ENCODE measurements at places on chromosomes 7 and 10.

DNA sequence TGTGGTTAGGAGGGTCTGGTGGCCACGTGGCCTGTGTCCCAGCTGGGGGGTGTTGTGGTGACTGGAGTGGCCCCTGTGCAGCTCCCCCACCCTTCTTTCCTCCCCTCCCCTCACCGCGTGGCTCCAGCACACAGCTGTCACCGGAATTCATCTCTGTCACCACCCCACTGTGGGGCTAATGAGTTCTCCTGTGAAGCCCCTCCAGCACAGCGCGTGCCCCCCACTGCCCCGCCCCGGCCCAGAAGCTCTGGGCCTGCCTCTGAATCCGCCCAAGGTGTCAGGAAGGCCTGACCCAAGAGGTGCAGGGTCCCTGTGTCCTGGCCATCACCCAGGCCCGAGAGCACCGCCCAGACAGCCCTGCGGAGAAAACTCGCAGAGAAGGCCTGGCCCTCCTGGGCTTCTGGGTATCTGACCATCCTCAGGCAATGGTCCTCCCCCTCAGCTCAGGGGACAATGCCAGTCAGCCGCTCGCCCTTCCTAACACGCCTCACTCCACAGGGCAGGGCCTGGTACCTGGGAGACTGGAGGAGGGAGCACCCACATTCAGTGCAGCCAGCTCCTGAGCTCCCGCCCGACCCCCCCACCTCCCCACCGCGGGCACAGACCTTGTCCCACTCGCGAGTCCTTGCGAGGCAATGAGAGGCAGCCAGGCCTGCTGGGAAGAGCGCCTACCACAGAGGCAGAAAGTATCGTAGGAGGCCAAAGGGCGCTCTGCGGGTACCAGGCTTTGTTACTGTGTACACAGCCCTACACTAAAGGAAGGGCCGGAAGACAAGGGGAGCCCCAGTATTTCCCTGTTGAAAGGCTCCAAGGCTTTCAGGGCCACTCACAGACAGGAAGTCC is 38.2 kb downstream of the GBX1 start:
- DNase-seq, result no peak

- no peak for DNase-seq
Measured at GRCh38 chr10:61795551-61795950, 105.9 kb upstream of the ARID5B start.

- no peak for DNase-seq
Measured at GRCh38 chr10:100344241-100344788, 2.7 kb upstream of the SCD start.

- no peak for DNase-seq
Measured at GRCh38 chr10:132164761-132165278, 21.9 kb upstream of the DPYSL4 start.

DNA sequence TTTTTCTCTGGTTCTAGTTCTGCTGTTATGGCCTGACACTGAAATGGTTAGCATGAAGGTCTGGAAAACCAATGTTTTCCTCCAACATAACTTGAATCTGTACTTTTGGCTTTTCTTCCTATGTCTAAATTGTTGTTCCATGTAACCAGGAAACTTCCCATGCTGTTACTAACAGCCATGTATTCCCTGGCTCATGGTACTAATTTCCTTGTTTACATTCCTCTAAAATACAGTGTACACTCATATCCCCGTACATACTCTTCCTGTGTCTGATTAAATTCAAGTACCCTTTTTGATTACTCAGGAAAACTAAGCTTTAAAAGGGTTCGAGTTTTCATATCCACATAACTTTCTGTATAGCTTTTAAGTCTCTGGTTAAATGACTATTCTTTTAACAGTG is 12.3 kb upstream of the ACSM6 start:
- peak; percentile 4 for DNase-seq

DNA sequence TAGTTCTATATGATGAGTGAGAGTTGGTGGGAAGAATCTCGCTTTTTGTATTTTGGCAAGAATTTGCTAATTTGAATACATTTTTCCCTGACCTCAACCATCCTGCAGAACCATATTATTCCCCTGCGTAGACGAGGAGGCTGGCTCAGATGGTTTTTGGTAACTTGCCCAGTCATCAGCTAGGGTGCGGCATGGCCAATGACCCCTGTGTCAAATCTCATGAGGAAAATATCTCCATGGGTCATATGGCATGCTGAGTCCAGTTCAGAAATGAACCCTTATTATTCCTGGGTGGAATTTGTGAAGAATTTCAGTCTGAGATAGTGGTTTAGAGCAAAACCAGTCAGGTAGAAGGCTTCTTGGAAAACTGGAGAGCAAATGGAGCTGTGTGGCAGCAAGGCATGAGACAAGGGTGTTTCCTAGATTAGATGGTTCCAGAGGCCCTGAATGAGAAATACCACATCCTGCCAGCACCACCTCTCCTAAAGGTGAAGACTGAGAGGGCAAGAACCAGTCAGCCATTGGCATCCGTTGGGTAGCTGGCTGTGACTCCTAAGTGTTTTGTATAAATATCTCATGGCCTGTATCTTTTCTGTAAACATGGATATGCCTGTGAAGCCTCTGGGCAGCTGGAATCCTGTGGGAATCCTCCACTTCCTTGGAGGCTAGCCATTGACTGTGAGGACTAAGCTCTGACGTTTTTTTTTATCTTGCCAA is 5.8 kb upstream of the UPP1 start:
- peak; percentile 81 for DNase-seq

GRCh38 chr7:128954150-128954549 is 16.4 kb downstream of the IRF5 start:
- no peak for DNase-seq

DNA sequence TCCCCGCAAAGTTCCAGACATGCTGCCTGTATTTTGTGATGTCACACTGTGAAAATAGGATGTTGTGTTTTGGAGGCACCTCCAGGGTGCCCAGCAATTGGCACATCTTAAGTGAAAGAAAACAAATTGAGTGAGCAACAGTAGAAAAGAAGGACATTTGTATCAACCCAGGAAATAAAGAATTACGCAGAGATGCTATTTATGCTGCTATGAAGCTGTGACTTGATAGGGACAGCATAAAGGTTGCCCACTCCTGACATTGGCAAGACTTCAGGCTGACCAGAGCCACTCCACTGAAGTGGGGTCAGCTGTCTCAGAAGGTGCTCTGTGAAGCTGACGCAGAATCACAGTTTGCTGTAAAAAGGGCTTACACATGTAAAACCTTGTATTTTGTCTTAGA is 729.9 kb upstream of the GALNT17 start:
- no peak for DNase-seq

GRCh38 chr10:83982812-83983211 is 156.5 kb upstream of the GHITM start:
- no peak for DNase-seq

GRCh38 chr10:71295641-71296040 is 23.4 kb upstream of the SLC29A3 start:
- no peak for DNase-seq

DNA sequence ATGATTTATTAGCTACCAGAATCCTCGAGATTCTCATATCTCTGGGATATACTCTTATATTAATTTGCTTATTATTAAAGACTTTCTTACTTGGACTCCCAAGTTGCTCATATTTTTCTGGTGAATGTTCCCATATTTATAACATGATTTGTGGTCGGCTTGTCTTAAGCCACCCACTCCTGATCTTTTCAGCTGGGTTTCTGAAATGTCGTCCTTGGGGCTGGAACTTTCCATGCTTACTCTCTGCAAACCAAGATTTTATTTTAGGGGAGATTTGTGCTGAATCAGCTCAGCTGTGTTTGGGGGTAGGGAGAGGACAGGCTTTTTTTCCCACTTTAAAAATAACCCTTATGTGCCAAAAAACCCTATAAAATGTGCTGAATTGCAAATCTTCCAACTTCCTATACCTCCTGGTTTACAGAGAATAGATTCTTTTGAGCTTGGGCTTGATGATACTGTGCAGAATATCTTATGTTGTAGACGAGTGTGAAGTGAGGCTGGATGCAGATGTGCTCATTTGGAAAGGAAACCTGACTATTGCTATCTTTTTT is 162.1 kb downstream of the SND1 start:
- peak; percentile 32 for DNase-seq

- no peak for DNase-seq
Measured at GRCh38 chr7:130476297-130477150, 15.4 kb upstream of the MEST start.

DNA sequence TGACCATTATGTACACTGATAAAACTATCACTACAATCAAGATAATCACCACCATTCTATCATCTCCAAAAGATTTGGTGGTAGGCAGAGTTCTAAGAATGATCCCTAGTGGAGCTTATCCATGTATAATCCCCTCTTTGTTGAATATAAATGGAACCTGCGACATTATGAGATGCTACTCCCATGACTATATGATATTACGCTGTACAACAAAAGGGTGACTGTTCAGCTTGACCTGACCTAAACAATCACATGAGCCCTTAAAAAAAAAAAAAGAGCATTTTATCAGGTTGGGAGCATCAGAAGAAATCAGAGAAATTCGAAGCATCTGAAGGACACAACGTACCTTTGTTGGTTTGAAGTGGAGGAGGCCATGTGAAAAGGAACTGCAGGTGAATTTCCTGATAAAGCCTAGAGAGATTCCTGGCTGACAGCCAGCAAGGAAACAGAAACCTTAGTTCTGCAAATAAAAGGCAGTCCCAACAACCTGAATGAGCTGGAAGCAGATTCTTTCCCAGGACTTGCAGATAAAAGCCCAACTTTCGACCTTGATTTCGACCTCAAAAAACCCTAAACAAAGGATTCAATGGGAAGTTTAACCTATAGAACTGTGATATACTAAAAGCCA is 270.7 kb downstream of the ADRA2A start:
- no peak for DNase-seq

DNA sequence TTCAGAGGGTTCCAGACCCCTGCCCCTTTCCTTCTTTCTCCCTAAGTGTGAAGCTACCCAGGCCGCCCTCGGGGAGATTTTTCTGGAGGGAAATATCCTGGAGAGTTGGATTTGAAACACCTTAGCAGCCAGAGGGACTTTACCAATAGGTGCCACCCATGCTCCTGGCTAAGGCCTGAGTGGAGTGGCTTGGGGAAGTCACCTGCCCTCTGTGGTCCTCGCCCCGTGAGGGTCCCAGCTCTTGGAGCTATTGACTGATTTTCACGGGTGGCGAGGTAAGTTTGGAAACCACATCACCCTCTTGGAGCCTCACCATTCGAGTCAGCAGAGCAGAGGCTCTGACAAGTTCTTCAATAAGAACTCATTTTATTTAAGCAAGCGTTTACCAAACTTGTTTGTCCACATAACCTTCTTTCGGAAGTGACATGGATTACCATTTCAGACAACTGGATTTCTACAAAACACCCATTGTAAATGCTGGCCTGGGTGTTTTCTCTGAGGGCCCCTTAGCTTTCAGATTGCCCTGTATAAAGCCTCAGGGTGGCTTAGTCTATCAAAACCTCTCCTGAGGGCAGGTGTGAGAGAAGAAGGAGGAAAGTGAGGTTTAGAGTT is 20.4 kb downstream of the AQP1 start:
- DNase-seq, result no peak

- no peak for DNase-seq
Measured at GRCh38 chr10:122624546-122624945, 64.0 kb downstream of the DMBT1 start.

DNA sequence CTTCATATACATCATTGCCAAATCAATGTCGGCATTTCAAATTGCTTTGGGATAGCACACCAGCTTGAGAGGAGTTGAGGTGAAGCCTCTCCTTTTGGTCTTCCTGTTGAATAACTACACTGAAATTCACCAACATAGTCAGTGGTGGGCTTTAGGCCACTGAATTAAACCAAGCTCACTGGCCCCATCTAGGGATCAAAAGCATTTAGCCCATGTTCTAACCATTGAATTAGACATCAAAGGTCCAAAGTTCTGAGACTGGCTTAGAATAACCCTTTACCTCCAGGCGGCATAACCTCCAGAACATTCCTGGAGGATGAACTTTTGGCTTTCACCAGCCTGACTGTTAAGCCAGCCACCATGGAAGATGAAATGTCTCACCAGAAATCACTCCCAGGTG is 54.6 kb downstream of the BPGM start:
- peak; percentile 79 for DNase-seq

DNA sequence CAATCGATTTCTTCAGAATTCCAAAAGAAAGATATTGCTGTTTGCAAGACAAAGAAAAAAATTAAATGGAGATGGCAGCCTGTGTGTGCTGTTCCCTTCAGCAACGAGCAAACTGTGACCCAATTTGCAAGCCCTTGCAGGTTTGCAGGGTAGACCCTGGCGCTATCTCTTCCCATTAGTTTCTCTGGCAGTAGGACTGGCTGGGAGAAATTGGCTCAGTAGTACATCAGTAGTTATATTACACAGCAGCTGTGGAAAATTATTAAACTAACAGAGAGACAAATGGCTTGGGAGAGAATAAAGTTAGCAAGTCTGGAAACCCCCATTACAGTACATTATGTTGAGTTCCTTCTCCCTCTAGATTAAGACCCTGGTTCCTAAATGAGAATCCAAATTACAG is 116.4 kb upstream of the ITGB1 start:
- DNase-seq, result no peak

GRCh38 chr7:39656415-39656814 is 33.0 kb downstream of the RALA start:
- no peak for DNase-seq

DNA sequence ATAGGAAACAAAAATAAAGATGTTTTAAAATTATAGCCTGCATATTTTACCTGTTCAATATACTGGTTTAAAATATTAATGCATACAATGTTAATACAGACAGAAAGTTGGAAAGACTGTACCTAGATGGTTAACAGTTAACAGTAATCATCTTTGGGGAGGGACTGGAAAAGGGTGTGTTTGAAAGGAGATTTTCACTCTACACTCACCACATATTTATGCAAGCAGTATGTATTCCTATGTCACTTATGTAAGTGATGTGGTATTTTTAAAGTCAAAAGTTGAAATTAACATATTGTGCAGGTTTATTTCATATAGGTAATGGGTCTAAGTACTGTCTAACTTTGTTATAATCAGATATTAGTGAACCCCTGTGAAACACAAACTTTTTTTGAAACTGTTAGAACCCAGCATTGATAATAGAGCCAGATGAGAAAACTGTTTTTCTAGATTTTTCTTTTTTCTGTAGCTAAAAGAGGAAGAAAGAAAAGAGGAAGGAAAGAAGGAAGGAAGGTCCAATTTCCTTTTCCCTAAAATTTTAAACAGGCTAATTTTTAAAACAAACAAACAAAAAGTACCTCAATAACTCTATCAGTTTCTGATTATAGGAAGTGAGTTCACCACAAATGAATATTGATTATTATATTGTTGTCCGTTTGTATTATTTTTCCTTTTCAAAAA is 9.0 kb upstream of the STARD3NL start:
- DNase-seq, result no peak

DNA sequence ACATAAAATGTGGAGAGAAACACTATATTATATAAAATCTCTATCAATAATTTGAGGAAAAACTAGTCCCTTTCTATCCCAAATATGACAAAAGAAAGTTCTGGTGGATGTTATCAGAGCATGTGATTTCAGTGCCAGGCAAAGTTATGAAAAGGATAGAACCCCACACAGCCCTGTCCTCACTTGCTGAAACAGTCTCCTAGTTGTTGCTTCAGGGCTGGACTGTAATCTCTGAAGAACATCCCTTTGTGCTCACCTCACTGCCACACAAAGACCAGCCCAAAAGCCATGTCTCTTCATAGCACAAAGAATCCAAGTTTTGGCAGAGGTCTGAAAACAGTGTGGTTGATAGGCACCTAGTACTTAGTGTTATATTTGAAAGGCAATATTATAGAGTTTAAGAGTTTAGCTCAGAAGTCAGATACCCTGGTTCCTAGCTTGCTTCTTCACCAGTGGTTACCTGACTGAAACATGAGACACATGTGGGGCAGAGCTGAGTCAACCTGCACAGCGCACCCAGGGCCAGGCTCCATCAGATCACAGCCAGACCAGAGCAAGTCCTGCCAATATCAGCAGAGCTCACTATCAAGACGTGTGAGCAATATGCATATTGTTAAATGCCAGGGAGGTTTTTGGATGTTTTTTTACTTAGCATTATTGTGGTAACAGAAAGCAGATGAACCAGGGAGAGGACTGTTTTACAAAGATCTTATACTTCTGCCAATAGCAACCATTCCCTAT is 25.0 kb downstream of the CYP3A7 start:
- no peak for DNase-seq
